ENCODE measurements at places on chromosomes 5 and 9.
A peak's percentile ranks its signal among the peaks of the same experiment; 100 is the strongest.

DNA sequence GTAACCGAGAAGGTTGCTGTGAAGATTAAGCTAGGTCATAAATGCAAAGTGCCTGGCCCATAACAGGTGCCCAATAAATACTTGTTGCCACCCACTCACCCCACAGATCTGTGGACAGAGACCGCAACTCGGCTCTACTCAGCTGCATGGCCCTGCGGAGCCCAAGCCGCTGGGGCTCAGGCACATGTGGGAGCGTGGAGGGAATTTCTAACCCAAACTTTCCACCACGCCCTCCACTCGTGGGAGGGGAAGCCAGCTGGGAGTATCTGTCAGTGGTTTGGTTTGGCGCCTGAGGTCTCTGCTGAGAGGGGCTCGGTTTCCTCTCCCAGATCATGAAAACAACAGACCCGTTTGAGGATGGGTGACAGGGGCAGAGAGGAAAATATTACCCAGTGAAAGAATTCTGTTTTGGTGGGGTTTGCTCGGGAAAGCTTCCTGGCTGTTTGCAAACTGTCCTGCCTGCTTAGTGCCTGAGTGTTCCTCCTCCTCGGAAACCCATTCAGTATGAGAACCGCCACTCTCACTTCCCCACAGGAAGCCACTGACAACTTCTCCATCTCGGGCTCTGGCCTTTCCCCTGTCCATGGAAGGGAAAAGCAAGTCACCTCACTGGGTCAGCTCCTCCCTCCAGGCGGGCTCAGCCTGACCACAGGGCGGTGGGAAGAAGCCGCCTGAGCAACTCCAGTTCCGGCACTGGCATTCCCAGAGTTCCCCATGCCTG, 60.1 kb downstream of the RGS3 start:
- peak; percentile 60 for DNase-seq

DNA sequence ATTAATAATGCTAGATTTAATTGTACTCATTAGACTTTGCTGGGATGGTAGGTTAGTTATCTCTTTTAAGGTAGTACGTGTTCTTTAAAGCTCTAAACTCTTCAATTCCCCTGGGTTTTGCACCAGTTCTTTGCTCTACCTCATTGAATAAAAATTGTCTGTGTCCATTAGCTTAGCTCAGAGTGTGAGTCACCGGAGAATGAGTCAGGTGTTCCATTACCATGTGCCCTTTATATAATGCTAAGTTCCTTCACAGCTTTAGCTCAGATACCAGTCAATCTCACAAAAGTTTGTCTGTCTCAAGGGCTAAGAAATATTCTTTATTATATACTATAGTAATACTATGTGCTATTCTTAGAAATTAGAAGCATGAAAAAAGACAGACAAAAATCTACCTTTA, 339.4 kb downstream of the PRELID2 start:
- no peak for DNase-seq

- no peak for DNase-seq
Measured at GRCh38 chr9:81717747-81718077, 28.4 kb upstream of the TLE1 start.

GRCh38 chr5:103476811-103477210, 85.8 kb downstream of the NUDT12 start:
- DNase-seq = no peak

DNA sequence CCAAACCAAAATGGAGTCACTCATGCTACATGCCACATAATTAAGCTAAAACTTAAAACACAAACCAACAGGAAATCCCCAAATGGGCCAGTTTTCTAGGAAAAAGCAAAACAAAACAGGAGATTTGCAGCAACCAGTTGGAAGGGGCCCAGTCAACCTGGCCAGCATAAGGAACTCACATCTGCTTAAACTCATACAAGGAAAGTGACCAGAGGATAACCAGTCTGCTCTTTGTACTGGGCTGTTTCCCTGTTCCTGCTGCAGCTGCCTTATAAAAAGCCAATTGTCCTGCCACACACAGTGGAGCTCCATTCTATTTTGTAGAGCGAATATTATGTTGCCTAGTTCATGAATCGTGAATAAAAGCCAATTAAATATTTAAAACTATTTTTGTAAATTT, 29.5 kb upstream of the PTPDC1 start:
- DNase-seq = no peak

GRCh38 chr5:87151547-87151946, 116.1 kb upstream of the RASA1 start:
- no peak for DNase-seq

Data from tibial artery (tissue), 4 donors.